Activated T-helper 2 cell treated with anti-CD3 and anti-CD28 coated beads, Interferon-gamma antibody, Interleukin-2, Interleukin-4, amounts not matched to agents 10 μg/mL and 5 μg/mL and 100 μg/mL, durations not matched to agents 14 hours and 24 hours and 36 hours (primary cell): ENCODE measurements at places on chromosomes 4 and X. TPM values are rescaled to one million over a fixed set of nuclear protein-coding genes. Genes with fewer than 3 reads are reported as not detected.

The CDX4 gene
- not detected in 2 replicates for total RNA-seq

The SMC1A gene
- total RNA-seq = 134 and 136 TPM in 2 replicates

The PABPC4L gene
- total RNA-seq = not detected in 2 replicates

The ATOH1 gene
- not detected in 2 replicates for total RNA-seq

The AREG gene
- 1.3 and 1.7 TPM in 2 replicates for total RNA-seq

The GSPT2 gene
- total RNA-seq = 11.4 and 12.1 TPM in 2 replicates

The CSAG1 gene
- not detected in 2 replicates for total RNA-seq

The SPANXA1 gene
- total RNA-seq = not detected in 2 replicates

DNA sequence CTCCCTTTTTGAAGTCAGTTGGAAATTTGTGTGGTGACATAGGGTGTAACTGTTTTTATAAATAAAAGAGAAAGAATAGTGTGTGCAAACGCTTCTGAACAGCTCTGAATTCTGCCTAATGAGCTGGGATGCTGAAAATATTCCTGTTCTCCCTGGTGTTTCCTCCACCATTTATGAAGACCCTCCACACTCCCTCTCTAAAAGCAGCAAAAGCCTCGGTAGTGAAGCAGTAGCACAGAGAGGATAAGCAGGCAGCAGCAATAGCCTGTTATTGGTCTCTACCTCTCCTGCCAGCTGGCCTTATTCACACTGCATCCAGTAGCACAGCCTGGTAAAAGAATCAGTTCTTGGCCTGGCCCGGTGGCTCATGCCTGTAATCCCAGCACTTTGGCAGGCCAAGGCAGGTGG lies 406.1 kb downstream of the IQCM start:
- H3K27ac ChIP-seq = no peak overlapping the region
- H3K4me3 ChIP-seq = no peak overlapping the region
- no peaks in the 10 kb centered on the region for H3K27me3 ChIP-seq
- no peaks in the 10 kb centered on the region for H3K36me3 ChIP-seq

DNA sequence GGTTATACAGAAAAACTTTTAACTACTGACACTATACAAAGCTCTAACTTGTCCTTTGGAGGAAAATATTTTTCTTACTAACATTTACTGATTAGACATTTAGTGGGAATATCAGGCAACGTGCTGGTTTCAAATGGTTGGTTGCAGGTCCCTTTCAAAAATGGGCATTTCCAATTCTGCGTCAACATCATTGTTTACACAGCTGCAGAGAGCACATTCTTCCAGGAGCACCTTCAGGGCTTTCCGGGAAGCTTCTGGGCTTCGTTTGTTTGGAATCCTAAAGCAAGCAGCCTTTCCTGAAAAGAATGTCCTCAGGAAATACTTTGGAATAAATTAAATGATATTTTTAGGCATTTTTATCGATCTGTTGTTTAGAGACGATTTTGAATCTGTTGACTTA lies 289.7 kb downstream of the TRIML1 start:
- no peaks in the 10 kb centered on the region for H3K4me1 ChIP-seq
- no peak overlapping the region for H3K4me3 ChIP-seq
- H3K36me3 ChIP-seq = no peaks in the 10 kb centered on the region
- no peaks in the 10 kb centered on the region for H3K27me3 ChIP-seq
- H3K27ac ChIP-seq = no peak overlapping the region

DNA sequence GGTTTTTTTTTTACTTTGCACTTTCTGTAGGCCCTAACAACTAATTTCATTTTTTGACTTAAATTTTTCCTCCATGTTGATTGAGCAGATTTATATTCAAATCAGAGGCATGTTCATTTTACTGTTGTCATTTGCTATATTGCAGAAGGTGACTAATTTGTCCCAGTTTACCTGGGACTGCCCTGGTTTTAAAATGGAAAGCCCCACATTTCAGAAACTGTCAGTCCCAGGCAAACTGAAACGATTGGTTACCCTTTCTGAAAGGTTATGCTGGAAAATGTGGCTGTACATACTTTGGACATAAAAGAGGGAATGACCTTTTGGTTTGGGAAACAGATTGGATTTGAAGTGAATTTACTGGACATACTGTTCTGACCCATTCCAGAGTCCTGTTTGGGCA lies 160.0 kb downstream of the SPCS3 start:
- no peaks in the 10 kb centered on the region for H3K36me3 ChIP-seq
- no peak for DNase-seq
- H3K4me3 ChIP-seq = no peak overlapping the region
- H3K27me3 ChIP-seq = no peaks in the 10 kb centered on the region
- peak overlapping the region; percentile 21 for H3K27ac ChIP-seq
- peaks cover 4% of the 10 kb centered on the region for H3K4me1 ChIP-seq

DNA sequence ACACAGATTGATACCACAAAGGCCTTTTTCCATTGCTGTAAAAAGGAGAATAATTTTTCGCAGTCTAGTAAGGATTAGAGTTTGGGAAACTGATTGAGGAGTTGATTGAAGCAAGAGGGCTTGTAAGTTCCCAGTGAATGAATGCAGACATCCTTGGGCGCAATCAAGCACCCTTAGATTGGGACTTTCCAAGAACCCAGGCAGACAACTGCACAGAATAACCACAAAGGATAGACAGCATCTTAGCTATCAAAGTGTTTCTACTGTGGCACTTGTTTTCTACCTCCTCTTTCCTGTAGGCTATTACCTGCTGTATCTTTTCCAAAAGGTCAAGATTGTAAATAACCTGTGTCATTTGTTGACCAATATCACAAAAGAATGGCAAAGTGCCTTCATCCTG lies 2.6 kb downstream of the COX18 start:
- peaks cover 39% of the 10 kb centered on the region for H3K4me1 ChIP-seq
- peak overlapping the region; percentile 87 for H3K27ac ChIP-seq
- no peak for DNase-seq
- peaks cover 32% of the 10 kb centered on the region for H3K36me3 ChIP-seq
- peak overlapping the region; percentile 37 for H3K4me3 ChIP-seq
- H3K27me3 ChIP-seq = no peaks in the 10 kb centered on the region

DNA sequence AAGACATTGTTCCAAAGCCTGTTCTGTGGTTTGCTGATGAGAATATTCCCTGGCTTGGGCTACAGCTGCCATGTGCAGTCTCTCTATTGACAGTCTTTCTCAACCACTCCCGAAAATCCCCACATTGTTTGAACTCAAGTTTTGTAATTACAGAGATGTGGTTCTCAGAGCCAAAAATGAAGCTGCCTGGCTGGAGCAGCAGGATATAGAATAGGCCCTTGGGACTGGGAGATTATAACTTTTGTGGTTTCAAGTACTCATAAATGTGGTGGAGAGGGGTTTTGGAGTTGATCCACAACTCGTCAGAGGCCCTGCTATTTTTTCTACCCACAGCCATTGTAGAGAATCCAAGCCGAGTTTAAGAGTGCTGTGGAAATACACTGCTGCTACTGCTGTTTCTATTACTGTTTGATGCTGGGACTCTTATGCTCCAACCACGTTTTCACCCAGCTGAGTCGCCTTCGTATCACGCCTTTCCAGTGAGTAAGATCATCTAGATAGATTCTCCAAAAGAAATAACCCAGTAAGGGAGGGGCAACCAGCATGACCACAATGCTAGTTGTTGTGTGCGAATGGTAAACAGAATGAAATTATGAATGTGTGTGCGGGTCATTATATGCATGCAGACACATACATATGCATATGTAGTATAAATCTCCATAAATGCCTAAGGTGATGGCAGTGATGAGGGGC lies 57.1 kb upstream of the ATXN3L start:
- no peak overlapping the region for H3K4me3 ChIP-seq
- peak overlapping the region; percentile 11 for H3K27ac ChIP-seq
- no peaks in the 10 kb centered on the region for H3K36me3 ChIP-seq
- no peaks in the 10 kb centered on the region for H3K27me3 ChIP-seq

DNA sequence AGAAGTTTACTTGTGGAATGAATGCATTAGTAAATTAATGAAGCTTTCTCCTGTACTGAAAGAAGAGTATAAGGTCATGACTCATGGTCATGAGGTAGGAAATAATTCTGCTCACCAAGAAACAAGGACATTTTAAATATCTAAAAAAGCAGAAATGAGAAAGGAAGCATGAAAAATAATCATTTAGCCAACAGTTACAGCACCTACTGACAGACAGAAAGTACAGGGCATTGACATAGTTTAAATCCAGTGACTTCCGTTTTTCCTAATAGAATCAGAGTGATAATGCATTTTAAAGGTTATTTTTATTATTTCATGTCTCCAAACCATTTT lies 30.5 kb upstream of the ACSL1 start:
- H3K27ac ChIP-seq = no peak overlapping the region
- H3K4me3 ChIP-seq = no peak overlapping the region
- no peak for DNase-seq
- peaks cover 1% of the 10 kb centered on the region for H3K27me3 ChIP-seq

DNA sequence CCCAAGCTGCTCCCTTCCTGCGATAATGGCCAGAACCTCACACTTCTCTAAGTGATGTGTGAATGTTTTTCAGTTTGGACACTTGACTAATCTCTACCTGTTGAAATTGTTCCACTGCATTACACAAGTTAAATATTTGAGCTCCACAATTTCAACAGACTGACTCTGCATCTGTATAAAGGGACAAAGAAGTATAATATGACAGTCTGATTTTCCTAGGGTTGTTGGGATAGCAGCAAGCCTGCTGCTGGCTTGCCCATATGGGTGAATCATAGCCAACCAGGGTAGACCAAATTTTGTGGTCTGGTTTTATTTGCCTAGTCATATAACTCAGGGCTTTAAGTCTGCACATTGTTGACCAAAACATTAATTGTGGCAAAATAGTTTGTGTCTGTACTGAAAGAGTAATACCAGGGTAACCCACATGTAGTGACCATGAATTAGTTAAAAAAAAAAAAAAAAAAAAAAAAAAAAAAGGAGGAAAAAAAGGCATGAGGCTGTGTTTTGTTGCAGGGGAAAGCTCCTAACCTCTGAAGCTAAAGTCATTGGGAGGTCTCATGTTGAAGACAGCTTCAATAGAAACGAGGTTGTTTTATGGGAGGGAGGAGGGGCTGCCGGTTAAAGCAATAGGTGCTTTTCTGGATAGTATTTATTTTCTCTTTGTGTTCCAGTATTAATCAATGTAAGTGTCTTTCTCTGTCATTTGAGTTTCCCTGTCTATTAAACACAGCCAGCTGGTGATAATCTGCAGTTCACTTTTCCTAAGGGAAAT lies 534.2 kb downstream of the RAB28 start:
- H3K4me3 ChIP-seq = no peak overlapping the region
- no peak overlapping the region for H3K27ac ChIP-seq
- no peaks in the 10 kb centered on the region for H3K36me3 ChIP-seq
- H3K4me1 ChIP-seq = no peaks in the 10 kb centered on the region
- no peaks in the 10 kb centered on the region for H3K27me3 ChIP-seq
- DNase-seq = no peak

GRCh38 chr4:127870688-127871087 lies 10.0 kb upstream of the PLK4 start:
- no peak overlapping the region for H3K4me3 ChIP-seq
- no peak for DNase-seq
- peaks cover 5% of the 10 kb centered on the region for H3K4me1 ChIP-seq

GRCh38 chrX:17692709-17693346 lies 44.5 kb upstream of the SCML1 start:
- H3K4me1 ChIP-seq = no peaks in the 10 kb centered on the region
- no peaks in the 10 kb centered on the region for H3K27me3 ChIP-seq
- no peak overlapping the region for H3K4me3 ChIP-seq
- no peaks in the 10 kb centered on the region for H3K36me3 ChIP-seq
- no peak for DNase-seq

DNA sequence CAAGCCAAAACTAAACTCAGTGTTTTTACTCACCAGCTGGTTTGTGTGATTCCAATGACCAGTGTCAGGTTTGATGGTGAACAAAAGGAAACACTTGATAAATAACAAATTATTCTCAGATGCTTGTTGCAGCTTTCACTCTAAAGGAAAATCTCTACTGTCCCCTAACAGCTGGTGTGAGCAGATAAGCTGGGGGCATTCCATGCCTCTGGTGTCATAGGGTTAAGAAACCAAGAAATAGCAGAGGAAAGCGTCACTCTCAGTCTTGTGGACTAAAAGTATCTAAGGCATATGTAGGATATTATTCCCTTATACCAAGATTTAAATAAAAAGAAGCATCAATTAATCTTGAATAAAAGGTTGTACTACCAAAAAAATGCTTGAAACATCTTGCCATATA lies 24.3 kb downstream of the TRPC5 start:
- H3K4me1 ChIP-seq = no peaks in the 10 kb centered on the region
- DNase-seq = no peak
- no peak overlapping the region for H3K4me3 ChIP-seq
- no peaks in the 10 kb centered on the region for H3K27me3 ChIP-seq
- no peak overlapping the region for H3K27ac ChIP-seq
- H3K36me3 ChIP-seq = no peaks in the 10 kb centered on the region

GRCh38 chr4:10554121-10554520 lies 96.9 kb upstream of the ZNF518B start:
- no peak overlapping the region for H3K27ac ChIP-seq
- DNase-seq = no peak
- H3K4me3 ChIP-seq = no peak overlapping the region

DNA sequence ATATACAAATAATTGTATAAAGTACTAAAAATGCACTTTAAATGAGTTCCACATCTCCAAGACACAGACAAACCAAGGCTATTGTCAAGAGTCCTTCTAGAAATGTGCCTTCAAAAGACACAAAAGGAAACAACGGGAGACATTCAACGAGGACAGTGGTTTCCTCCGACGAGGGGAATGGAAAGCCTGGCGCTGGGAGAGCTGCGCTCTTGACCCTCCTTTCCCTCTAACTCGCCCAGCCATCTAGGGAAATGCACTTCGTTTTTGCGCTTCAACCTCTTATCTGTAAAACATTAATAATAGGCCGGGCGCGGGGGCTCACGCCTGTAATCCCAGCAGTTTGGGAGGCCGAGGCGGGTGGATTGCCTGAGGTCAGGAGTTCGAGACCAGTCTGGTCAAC lies 37.0 kb downstream of the ZFP42 start:
- DNase-seq = no peak
- no peaks in the 10 kb centered on the region for H3K27me3 ChIP-seq
- H3K36me3 ChIP-seq = no peaks in the 10 kb centered on the region

- H3K4me1 ChIP-seq = peaks cover 69% of the 10 kb centered on the region
- peak overlapping the region; percentile 59 for H3K27ac ChIP-seq
- peaks cover 55% of the 10 kb centered on the region for H3K36me3 ChIP-seq
- H3K4me3 ChIP-seq = peak overlapping the region; percentile 27
These were observed 62.5 kb downstream of the LEF1 start for GRCh38 chr4:108106186-108106585.

GRCh38 chr4:143411527-143412419 lies 75.1 kb downstream of the GAB1 start:
- no peaks in the 10 kb centered on the region for H3K36me3 ChIP-seq
- H3K4me3 ChIP-seq = no peak overlapping the region
- DNase-seq = no peak
